ENCODE measurements at places on chromosomes 12 and 14.
A peak's percentile ranks its signal among the peaks of the same experiment; 100 is the strongest.

GRCh38 chr12:76142305-76142704, 57.8 kb upstream of the NAP1L1 start:
- no peak for DNase-seq

- no peak for DNase-seq
Observed at GRCh38 chr12:127398016-127398710, 868.8 kb upstream of the TMEM132C start.

DNA sequence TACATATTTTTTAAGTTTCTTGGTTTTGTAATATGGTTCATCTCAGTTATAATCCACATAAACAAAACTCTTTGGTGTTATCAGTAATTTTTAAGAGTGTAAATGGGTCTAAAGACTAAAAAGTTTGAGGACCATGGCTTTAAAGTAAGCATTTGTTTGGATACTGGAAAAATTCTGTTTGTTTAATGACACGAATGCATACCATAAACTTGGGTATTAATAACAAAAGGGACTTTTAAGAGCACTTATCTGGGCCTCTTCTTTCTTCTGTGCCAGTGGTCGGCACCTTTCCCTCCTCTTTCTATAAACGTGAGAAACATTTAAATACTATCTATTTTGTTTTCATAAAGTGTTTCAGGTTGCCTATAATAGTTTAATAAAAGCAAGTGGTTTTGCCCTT, 47.4 kb downstream of the SAMD4A start:
- no peak for DNase-seq

- peak; percentile 6 for DNase-seq
Observed at GRCh38 chr14:30034152-30034551, 106.5 kb upstream of the PRKD1 start.

- DNase-seq, result no peak
Observed at GRCh38 chr14:50103558-50103957, 12.8 kb downstream of the VCPKMT start.
